ENCODE measurements at places on chromosomes 4 and X. TPM values are rescaled to one million over a fixed set of nuclear protein-coding genes. Genes with fewer than 3 reads are reported as not detected.

DNA sequence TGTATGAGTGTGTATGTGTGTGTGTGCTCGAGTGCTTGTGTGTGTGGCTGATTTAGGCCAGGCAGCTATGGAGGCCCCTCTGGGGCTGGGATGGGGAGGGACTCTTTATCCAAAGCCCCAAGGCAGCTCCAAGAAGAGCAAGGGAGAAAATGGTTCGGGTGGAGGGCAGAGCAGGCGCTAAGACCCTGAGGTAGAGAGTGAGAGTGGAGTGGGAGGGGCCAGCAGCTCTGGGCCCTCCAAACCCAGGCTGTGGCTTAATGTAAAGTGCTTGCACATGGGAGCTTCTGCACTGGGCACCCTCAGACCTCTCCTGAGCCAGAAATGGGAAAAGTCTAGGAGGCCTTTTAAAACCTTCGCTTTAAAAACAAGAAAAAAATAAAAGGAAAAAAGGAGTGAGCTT lies 233.5 kb upstream of the PSAPL1 start:
- no peak for DNase-seq

DNA sequence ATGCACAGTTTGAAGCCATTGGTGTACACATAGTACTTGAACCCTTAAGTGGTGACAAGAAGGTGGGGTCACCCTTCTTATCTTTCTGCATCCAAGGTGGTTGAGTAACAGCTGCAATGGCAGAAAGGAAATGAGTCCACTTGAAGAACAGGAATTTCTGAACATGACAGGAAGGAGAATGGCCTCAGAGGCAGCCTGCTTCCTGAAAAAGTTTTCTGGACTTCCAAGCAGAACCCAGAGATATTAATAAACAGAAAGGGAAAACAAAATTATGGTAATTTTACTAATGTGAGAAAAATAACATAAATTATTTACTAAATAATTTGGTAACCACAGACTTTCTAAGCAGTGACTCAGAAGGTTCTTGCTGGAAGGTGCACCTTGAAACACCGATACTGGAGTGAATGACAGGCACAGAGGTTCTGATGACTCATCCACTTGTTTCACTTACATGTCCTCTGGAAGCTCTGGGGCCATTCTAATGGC lies 119.9 kb upstream of the HS3ST1 start:
- no peak for DNase-seq

DNA sequence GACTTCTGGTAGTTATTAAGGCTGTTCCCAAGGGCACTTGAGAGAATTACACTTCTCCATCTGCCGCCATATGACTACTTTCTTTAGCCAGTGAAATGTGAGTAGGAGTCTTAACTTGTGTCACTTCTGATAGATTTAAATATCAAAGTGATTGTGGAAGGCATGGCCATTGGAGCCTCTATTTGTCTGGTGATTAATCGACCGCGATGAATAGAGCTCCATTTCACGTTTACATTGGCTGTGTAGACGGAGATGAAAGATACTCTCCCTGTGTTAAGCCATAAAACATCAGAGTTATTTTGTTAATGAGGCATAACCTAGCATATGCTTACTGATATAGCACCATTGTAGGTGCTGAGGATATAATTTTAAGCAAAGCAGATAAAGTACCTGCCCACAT lies 852.4 kb downstream of the CCSER1 start:
- DNase-seq = no peak

- no peak for DNase-seq
These were observed 189.0 kb downstream of the AASDH start for GRCh38 chr4:56198265-56198664.

DNA sequence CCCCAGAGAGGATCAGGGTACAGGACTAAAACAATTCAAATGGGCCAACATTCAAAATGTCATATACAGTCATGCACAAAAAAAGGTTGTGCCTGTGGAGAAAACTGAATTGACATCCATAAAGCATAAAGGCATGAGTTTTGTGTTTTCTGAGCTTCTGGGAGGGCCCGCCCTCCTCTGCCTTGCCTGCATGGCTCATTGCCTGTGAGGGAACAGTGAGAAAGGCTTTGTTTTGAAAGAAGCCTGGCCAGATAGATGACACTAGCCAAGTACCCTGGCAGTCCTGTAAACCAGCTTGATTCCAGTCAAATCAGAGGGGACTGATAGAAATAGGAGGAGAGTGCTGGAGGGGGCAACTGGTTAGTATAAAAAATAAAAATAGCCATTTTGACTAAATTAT lies 194.3 kb downstream of the KIT start:
- DNase-seq = no peak

DNA sequence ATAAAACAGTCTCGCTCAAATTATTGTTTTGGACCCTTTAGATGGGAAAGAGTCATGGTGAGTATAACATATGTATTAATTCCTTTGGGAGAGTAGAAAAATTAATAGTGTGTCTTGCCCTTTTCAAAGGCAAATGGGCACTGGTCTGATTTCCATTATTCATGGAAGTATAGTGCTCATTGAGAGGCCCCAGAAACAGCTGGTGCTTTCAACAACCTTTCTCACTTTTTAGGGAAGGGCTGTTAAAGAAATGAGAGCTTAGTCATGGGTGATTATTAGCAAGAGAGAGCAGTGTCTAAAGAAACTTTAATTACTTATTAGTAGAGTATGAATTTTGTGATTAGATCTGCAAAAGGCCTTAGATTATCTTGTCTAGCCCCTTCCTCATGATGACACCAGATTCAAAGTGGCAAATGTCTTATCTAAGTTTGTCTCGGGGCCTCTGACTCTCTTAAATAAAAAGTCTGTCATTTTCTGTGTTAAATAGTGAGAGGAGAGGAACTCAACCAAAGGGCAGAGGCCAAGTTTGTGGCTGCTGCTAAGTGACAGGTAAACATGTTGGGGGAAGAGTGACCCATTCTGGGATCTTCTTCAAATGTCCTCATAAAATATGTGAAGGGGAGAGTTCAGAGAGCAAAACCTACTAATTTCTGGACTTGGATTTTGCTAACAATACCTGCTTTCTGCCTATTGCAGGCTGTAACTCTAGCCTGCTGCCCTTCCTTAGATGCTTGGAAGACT lies 110.6 kb downstream of the REPS2 start:
- no peak for DNase-seq

Gene TCEAL6
- total RNA-seq = not detected

Gene MAP9
- 5.5 TPM for total RNA-seq

Gene SHISA3
- 3.1 TPM for total RNA-seq
